Right cardiac atrium (tissue), 5 donors: ENCODE measurements at places on chromosomes 12 and 14.
A peak's percentile ranks its signal among the peaks of the same experiment; 100 is the strongest.

GRCh38 chr12:106766393-106766826 lies 8.1 kb upstream of the RIC8B start:
- peak; percentile 79 for DNase-seq

- no peak for DNase-seq
Measured at GRCh38 chr14:30657050-30657449, 34.9 kb downstream of the SCFD1 start.

- no peak for DNase-seq
Measured at GRCh38 chr12:117159674-117160073, 30.6 kb downstream of the FBXO21 start.

DNA sequence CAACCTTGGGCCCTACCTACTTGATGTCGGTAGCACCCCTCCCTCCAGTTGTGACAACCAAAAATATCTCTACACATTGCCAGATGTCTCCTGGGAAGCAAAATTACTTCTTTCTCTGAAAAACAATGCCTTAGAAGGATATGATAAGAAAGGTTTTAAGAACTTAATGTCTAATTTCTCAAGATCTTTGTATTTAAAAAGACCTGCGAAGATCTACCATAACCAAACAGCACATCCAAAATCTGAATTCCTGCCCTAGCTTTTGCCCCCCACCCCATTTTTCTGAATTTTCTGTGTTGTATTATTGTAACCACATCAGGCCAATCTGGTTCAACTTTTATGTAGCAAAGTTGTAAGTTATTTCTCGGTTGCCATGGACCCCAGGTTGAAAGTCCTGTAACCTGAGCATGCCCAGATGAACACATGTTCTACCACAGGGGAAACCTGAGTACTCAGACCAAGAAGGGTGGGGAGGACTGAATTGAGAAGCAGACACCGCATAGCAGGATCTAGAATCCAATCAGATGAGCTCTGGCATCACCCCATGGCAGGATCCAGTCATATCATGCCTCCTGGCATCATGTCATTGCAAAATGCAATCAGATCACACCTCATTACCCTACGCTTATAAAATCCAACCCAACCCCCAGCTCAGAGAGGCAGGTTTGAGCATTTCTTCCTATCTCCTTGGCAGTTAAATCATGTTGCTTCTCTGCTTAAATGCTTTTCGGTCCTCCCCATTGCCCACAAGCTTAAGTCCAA lies 8.7 kb downstream of the TMEM253 start:
- no peak for DNase-seq

DNA sequence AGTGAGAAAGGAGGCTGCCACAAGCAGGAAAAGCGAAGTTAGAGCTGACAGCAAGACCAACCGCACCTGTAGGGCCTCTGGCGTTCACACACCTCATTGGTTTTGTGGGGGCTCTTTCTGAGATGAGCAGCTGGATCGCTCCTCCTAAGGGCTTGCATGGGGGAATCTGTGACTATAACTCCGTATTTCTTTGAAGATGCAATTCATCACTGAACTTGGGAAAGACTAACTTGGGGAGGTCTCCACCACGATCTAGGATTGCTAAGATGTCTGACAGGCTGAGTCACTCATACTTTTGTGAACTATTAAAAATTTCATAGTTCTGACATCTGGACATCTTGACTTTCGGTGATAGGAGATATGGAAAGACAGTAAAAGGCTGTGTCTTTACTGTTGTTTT lies 173.6 kb downstream of the ETV6 start:
- DNase-seq, result no peak

DNA sequence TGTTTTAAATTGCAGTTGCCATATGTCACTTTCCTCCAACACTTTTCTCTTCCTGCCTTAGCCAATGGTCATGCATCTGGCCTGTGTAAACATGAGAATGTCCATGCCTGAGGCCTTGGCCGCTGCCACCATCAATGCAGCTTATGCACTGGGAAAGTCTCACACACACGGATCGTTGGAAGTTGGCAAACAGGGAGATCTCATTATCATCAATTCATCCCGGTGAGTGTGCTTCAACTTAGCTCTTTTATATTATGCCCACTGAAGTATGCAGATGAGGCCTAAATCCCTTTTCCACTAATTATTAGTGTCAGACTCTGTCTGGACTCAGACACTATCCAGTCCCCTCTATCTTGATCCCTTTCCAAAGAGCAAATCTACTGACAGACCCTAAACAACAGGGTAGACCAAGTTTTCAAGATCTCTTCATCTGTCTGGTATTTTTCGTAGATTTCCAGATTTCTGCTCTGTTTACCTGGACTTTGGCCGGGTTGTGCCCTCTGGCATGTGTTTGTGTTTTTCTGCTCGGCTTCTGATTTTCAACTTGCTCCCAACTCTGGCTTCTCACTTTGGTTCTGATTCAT lies 23.2 kb downstream of the AMDHD1 start:
- no peak for DNase-seq

DNA sequence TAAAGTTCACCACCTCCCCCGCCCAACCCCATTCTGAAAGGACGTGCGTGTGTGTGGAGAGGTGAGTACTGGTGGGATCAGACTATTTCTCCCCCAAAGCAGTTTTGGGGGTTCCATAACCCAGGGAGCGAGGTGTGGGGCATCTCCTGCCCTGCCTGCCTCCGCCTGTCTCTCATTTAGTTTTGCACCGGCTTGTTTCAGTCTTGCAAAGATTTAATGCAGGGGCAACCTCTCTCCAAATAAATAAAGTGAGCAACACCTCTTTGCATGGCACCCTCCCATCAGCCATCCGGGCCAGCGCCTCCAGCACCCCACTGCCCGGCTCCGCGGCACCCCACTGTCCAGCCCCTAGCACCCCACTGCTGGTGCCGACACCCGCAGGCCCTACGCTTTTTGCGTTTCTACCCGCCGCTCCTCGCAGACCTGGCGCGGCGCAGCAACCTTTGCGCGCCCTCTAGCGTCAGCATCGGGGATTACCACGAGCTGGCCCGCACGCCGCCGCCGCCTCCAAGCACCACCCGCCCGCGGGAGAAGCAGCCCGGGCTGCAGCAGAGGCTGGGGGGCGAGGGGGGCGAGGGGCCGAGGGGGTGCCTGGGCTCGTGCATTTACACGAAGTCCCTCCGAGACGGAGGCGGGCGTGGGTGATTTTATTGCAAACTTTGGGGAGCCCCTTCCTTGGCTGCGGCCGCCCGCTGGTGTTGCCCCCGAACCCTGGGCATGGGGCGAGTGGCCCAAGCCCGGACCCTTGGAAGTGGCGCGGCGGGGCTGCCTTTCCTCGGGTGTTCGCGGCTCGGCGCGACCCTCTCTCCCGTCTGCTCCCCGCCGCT lies 55.8 kb upstream of the VRK1 start:
- peak; percentile 82 for DNase-seq

DNA sequence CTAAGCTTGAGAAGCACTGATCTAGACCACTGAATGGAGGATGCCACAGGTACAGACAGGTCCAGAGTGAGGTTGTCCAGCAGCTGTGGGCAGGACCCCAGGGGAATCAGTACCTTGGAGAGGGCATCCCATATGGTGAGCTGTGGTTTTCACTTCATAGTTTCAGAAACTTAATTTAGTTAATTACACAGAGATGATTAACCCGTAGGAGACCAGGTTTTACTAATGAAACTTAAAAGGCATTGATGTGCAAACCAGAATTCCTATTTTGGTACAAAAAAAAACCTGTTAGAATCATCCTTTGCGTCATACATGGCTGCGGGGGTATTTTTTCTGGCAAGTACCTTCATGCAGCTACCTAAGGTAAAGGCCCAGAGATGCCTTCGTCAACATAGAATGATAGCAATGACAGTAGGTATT lies 159.3 kb downstream of the DACT1 start:
- no peak for DNase-seq

DNA sequence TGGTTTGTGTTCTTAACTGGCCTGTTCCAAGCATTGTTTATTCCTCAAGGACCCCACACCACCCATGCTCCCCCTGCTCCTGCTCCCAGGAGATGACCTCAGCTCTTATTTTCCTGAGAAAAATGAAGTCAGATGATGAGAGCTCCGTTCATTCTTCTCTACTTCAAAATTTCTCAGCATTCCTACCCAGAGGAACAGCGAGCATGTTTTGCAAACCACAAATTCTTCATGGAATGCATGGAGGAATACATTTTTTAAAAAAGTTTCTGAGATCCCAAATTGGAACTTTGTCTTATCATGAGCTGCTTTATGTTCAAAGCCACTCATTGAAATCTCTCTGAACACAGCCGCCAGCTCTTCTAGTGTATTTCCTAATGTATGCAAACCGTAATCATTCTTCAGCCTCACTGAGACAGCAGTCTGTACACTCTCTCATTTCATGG lies 44.9 kb downstream of the SYNE2 start:
- no peak for DNase-seq

DNA sequence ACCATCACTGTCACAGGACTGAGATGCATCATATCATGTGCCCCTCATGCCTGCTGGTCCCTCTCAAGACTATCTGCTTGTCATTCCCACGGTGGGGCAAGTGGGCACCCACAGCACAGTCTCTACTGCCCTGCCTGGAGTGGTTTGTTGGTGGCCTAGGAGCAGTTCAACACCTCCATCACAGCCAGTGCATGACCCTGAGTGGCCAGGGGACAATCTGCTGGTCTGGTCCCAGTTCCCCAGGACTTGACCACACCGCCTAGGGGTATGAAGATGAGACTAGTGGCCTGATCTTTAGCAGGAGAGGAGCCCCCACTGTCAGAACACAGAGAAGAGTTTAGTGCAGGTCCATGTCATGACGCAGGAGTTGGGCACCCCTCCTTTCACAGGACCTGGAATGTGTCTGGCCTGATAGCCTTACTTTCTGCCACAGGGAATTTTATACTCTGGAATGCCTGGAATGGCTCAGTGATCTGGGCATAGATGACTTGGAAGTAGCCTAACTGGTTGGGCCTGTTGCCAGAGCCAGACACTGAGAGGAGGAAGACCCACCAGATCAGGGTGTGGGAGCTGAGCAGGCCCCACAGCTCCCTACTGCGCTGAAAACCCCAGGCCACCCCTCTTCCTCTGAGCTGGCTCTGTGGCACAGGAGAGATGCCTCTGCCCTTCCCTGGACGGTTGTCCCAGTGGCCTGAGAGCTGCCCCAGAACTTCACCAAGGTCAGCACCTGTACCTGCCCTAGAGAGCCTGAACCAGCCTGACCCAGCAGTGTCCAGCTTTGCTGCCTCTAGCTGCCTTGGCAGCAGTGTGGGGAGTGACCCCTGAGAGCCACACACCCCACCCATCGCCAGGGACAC lies 83.3 kb downstream of the PUS7L start:
- DNase-seq, result no peak

DNA sequence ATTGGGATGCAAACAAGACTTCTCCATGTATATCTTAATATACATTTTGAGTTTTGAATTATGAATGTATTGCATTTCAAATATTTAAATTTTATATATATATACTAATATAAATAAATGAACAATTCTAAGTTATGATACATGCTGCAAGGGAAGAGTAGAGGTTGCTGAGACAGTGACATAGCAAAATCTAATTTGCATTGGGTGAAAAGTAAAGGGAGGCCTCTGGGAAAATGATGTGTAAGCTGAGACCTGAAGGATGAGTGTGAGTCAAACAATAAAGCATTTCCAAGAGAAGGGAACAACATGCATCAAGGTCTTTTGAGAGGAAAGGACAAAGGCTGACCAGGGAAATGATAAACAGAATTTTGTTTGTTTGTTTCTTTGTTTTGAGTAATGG lies 62.9 kb upstream of the PTPRQ start:
- DNase-seq, result no peak

- no peak for DNase-seq
Measured at GRCh38 chr12:105120551-105120950, 13.0 kb downstream of the WASHC4 start.

DNA sequence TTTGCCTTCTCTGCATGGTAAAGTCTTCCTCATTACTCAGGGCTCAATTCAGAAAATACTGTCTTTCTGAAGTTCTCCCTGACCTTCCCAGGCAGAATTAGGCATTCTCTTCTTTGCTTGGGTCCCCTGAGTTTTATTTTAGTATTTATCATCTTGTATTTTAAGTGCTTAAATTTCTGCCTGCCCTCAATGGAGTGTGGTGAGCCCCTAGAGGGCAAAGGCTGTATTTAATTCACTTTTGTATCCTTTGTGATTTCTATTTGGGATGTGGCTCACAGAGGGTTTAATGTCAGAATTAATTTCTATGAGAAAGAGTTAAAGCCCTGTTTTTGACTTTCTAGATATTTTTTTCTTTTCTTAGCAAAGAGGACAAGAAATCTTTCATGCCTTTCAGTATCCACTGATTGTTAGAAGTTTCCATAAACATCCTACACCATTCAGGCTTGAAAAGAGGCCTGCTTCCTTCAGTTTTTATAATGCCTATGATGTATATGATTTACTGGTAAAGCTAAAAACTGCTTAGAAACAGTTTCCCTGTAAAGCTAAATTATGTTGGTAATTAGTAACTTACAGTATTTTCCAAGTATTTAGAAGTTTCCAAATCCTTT lies 55.6 kb upstream of the PTPRB start:
- DNase-seq, result no peak

DNA sequence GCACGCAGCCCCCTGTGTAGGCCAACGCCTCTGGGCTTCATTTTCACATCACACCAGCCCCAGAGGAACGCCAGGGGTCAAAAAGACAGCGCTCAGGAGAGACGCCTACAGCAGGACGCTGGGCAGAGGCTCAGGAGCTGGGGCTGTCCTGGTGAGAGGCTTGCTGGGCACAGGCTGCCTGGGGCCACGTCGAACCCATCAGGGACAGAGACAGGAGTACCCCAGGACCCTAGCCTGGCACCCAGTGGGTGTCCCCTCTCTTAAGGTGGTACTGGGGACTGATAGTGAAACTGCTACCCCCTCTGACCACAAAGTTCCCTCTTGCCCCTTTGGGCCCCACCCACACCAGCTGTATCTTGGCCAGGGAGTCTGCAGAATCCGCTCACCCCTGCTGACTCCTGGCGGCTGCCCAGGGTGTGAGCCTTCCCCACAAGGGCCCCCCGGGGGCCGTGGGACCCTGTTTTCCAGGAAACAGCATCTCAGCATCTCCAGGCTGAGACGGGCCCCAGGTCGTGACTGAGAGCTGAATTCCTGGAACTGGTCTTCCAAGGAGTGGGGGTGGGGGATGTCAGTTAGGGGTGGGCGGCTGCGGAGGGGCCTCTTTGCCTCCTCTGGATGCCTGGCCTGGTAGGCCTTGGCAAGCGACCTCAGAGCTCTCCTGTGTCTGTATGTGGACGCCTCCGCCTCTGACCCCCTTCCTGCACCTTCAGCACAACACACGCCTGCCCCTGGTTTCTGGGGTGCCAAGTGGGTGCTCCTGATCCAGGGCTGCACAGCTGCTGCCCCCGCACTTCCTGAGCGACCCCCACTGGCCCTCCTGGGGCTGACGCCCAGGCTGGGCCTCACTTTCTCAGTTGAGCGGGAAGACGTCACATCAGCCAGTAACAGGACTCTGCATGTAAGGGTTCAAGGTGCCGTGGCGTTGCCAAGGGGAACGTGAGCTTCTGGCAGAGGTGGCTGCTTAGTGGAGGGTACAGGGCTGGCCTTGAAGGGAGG lies 321.9 kb upstream of the RTL1 start:
- no peak for DNase-seq

GRCh38 chr12:108146035-108146893 lies 17.2 kb downstream of the WSCD2 start:
- DNase-seq, result no peak

- no peak for DNase-seq
Measured at GRCh38 chr14:68734231-68734732, 58.6 kb downstream of the ZFP36L1 start.
